ENCODE measurements at places on chromosomes 7 and 10. TPM values are rescaled to one million over a fixed set of nuclear protein-coding genes. Genes with fewer than 3 reads are reported as not detected.

Gene CEP41
- 5.9 TPM for total RNA-seq

- no peak for DNase-seq
- no peak overlapping the region for H3K27ac ChIP-seq
- H3K4me1 ChIP-seq, result no peaks in the 10 kb centered on the region
- no peak overlapping the region for H3K4me3 ChIP-seq
- no peaks in the 10 kb centered on the region for H3K27me3 ChIP-seq
- H3K36me3 ChIP-seq, result no peaks in the 10 kb centered on the region
Observed at GRCh38 chr10:30557884-30558283, 71.7 kb downstream of the LYZL2 start.

Gene GHITM
- 75.1 TPM for total RNA-seq

- no peak overlapping the region for H3K4me3 ChIP-seq
- peaks cover 23% of the 10 kb centered on the region for H3K4me1 ChIP-seq
- H3K27me3 ChIP-seq, result no peaks in the 10 kb centered on the region
- H3K36me3 ChIP-seq, result peaks cover 5% of the 10 kb centered on the region
- peak; percentile 51 for DNase-seq
Observed at GRCh38 chr10:12022580-12023257, 19.9 kb downstream of the UPF2 start.

GRCh38 chr10:28326516-28327490, 23.9 kb upstream of the MPP7 start:
- H3K36me3 ChIP-seq, result no peaks in the 10 kb centered on the region
- no peak overlapping the region for H3K27ac ChIP-seq
- no peaks in the 10 kb centered on the region for H3K27me3 ChIP-seq
- no peak for DNase-seq
- no peak overlapping the region for H3K4me3 ChIP-seq

DNA sequence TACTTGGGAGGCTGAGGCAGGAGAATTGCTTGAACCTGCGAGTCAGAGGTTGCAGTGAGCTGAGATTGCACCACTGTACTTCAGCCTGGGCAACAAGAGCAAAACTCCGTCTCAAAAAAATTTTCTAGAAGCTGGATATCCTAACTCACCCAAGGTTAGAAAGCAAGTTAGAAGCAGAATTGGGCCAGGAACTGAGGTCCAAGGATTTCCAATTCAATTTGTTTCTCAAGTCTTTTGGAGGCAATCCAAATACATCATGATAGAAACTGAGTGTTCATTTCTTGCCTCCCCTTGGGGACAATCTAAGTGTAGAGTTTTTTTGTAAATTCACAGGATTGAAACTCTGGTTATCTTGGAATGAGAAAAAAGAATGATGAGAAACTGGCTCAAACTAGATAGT, 45.5 kb downstream of the LAMB1 start:
- H3K4me1 ChIP-seq, result no peaks in the 10 kb centered on the region
- DNase-seq, result no peak
- H3K27ac ChIP-seq, result no peak overlapping the region
- no peak overlapping the region for H3K4me3 ChIP-seq

Gene PIP
- total RNA-seq, result not detected

- H3K27ac ChIP-seq, result no peak overlapping the region
- H3K4me3 ChIP-seq, result no peak overlapping the region
- H3K4me1 ChIP-seq, result no peaks in the 10 kb centered on the region
- H3K27me3 ChIP-seq, result no peaks in the 10 kb centered on the region
Observed at GRCh38 chr7:86991093-86991769, 68.2 kb downstream of the ELAPOR2 start.

DNA sequence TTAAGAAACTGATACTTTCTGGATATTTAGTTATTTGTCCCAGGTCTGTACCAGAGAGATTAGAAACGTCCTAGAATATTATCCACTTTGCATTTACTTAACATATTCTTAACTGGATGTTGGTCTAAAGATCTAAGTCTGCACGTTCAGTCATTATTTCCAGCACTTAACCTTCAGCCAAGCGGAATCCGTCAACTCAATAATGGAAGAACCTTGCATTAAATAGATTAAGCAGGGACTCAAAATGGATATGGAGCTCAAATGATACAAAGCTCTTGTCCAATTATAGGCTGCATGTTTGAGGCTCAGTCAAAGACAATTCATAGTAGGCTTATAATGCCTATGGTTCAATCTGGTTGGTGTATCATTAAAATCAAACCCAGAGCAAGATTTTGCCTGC, 162.9 kb downstream of the SEMA3D start:
- no peaks in the 10 kb centered on the region for H3K27me3 ChIP-seq
- H3K27ac ChIP-seq, result no peak overlapping the region
- no peak overlapping the region for H3K4me3 ChIP-seq
- no peaks in the 10 kb centered on the region for H3K4me1 ChIP-seq

- H3K4me1 ChIP-seq, result no peaks in the 10 kb centered on the region
- DNase-seq, result no peak
- no peaks in the 10 kb centered on the region for H3K36me3 ChIP-seq
- no peak overlapping the region for H3K4me3 ChIP-seq
- no peaks in the 10 kb centered on the region for H3K27me3 ChIP-seq
Observed at GRCh38 chr7:134813663-134814396, 34.4 kb downstream of the CALD1 start.

Gene GARIN1A
- 2.2 TPM for total RNA-seq

Gene AKR1D1
- not detected for total RNA-seq

DNA sequence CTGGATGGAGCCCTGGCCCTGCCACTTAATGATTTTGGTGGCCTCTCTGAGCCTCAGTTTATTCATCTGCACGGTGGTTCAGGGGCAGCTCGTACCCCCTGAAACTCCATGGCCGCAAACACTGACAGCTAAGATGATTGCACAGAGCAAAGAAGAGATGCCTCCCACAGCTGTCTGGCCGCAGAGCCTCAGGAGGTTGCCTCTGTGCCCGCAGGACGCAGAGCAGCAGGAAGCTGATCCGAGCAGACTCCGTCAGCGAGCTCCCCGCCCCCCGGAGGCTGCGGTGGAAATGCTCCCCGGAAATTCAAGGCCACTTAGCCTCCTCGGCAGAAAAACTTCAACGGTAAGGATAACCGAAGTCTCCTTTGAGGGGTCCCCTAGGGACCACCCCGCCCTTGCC, 30.2 kb upstream of the C10orf53 start:
- H3K27me3 ChIP-seq, result no peaks in the 10 kb centered on the region
- no peak overlapping the region for H3K27ac ChIP-seq
- no peak for DNase-seq
- H3K4me1 ChIP-seq, result peaks cover 6% of the 10 kb centered on the region
- no peak overlapping the region for H3K4me3 ChIP-seq

DNA sequence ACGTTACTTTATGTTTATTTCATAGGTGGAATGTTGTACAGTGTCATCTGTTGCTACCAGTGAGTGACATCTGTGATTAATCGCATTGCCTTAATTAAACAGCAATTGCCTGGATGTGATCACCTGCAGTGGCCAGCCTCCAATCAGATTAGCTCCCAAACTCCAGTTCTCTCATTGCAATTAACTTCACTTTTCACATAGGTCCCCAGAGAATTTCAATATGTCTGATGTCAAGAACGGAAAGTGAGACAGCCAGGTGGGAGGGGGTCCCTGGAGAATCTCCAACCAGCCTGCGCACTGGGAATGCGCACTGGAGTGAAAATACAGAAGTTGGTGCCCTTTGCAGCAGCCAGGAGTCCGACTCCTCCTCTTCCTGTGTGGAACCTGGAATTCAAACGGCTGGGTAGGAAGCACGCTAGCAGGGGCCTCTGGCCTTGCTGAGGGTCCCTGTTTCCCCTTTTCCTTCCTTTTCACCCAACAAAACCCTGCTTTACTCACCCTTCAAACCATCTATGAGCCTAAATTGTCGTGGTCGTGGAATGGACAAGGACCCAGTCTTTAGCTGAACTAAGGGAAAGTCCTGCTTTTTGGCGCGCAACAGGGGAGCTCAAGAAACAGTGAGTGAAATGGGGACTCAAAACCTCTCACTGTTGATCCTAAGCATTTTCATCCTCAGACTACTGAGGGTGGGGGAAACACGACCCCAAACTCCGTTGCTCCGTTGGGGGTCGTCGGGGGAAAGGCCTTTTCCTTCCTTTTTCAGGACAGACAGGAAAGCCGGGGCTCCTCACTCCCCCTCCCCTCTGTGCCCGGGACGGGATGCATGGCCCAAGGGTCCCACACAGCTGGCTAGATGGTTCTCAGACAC, 1355.5 kb upstream of the LRRTM3 start:
- H3K27ac ChIP-seq, result no peak overlapping the region
- no peak for DNase-seq
- no peak overlapping the region for H3K4me3 ChIP-seq
- no peaks in the 10 kb centered on the region for H3K27me3 ChIP-seq
